ENCODE measurements at places on chromosomes 3 and 15.
A peak's percentile ranks its signal among the peaks of the same experiment; 100 is the strongest.

GRCh38 chr3:41357271-41357670, 158.0 kb downstream of the CTNNB1 start:
- no peak for DNase-seq

- no peak for DNase-seq
These were observed 30.7 kb downstream of the ANKDD1A start for GRCh38 chr15:64942356-64942755.

- DNase-seq, result no peak
These were observed 597.7 kb downstream of the OTOL1 start for GRCh38 chr3:162094301-162094700.

DNA sequence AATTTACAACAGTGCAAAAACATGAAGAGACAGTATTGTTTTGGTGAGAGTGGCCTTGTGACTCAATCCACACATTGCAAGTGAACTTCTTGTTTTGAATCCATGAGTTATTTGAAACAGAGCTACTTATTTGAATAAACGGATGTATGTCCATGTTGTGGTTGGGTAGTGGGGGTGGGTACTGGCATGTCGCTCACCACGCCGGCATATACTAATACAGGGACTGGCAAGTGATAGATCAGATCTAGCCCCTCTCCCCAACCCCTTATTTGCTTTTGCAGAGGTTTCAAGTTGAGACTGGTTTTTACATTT, 83.8 kb downstream of the EDEM1 start:
- DNase-seq, result no peak

DNA sequence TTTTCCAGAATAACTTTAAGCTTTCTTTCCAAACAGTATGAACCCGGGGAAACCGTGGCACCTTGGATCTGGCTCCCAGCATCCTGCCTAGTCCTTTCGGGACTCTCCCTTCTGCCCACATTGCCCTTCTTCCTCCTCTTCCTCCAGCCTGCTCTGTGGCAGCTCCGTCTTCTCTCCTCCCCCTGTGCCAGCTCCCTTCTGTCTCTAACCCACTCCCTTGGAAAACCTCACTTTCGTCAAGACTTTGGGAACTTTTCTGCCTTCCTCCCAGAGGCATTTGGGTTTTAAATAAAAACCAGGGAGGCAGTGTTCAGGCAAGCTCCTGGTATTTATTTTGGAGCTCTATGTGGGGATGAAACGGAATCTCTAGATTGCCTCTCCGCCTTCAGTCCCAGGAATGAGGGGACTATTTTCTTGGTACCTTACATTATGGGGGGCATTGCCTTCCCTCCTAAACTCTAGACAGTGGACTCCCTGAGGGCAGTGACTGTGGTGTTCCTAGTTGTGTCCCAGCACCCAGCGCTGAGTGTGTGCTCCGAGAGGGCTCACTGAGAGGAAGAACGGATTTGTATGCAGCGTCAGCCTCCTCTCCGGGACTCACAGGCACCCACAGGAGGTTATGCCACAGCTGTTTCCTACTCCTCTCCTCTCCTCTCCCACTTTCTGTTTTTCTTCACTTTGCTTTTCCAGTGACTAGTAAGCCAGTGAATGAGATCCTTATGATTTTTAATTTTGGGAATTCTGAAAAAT, 105.4 kb upstream of the MRPS22 start:
- DNase-seq, result no peak

DNA sequence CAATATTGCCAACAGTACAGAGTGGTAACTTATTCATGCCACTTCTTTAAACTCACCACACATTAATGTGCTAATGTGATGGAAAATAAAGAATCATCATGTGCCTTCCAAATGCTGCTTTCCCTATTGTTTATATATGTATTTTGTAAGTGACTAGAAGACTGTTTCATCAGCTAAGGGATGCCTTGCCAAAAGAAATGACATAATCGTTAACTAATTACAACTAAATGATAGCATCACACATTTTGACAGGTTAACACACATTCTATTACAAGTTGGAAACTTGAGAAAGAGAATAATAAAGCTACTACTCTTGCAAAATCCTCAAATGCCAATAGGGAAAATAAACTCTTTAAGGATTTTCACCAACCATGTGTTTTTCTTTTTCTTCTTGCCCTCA, 329.9 kb upstream of the AGTR1 start:
- no peak for DNase-seq

- DNase-seq, result peak; percentile 79
These were observed 63.4 kb upstream of the LEKR1 start for GRCh38 chr3:156762631-156763185.

DNA sequence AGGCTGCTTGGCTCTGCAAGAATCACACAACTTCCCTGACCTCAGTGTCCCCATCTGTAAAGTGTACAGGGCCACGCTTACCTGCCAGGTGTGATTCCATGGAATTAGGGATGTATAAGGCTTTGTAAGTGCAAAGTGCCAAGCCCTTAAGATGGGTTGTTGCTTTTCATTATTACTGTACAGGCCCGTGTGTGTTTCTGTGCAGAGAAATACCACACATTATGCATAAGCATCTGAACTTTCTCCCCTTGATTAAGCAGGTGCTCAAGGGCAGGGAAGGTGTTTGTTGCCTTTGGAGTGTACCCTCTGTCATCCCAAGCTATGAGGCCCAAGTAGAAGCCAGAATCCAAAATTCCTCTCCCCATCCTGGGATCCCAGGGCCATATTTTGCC, 13.6 kb upstream of the HRH1 start:
- no peak for DNase-seq

DNA sequence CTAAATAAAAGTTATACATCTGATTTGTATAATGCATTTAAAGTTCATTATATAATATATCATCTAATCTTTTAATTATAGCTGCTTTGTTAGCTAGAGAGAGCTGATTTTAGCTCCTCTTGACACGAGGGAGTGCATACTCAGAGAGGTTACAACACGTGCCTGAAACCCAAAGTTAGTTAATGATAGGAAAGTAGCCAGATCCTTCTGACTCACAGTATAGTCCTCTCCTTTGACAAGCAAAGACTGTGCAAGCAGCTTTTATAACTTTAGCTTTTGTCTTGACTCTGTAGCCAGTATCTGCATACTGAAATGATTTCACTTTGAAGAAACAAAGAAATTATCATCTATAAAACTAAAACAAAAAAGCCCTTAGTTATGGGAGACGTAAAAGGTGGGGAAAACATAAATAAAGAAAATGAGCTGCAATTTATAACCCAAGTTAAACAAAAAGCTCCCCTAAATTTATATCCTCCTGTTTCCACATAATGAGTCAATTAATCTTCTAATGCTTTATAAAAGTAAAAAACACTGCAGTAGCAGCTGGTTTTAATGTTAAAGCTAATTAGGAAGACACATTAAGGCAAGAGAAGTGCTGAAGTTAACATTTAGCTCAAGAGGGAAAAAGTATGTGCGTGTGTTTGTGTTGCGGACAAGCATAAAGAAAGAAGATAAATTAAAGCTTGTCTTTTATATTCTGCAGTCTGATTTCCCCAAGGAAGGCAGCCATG, 13.1 kb downstream of the GABRR3 start:
- peak; percentile 27 for DNase-seq

- DNase-seq, result no peak
These were observed 44.9 kb downstream of the CHDH start for GRCh38 chr3:53801319-53801718.

DNA sequence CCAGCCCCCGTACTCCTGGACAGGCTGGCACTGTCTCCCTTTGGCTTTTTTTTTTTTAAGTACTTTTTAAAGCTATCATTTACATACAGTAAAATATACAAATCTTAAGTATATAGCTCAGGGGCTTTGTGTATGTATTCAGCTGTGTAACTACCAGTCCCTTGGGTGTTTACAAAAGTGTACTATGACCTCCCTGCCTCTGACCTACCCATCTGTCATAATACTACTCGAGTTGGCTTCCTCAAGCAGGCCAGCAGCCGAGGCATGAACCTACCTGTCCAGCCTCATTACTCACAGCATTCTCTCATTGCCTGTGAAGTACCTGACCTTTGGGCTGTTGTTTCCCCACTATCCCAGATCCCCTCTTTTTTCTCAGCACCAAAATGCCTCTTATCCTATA, 33.2 kb downstream of the ABHD2 start:
- no peak for DNase-seq

DNA sequence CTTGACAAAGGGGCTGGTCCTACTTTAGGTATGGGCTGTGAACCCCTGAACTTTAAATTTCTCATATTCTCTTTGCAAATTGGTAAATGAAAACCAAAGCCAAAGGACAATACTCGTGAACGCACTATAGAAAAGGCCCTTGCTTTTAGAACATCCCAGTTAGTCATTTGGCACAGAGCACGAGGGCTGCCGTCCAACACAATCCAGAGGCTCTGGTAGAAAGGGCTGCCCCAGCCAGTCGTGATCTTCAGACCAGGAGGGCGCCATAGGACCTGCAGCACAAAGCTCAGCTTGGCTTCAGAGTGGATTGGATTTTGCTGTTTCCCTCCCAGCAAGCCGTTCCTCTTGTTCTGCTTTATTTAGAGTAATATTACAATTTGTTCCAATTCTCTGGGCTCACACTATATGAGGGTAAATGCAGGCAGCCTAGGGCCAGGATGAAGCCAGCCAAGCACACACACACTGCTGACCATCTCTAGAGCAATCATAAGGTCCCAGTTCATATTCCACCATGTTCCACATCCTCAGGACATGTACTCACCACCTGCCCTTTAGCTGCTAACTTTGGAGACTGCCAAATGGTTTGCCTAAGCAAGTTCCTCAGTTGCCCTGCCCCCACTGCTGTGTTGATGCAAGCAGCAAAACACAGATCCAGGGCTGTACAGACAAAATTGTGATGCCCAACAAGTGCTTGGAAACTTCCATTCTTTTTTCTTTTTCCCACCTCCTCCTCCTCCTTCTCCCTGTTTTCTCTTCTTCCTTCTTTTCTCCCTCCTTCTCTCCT, 6.0 kb upstream of the BFSP2 start:
- DNase-seq, result peak; percentile 18

GRCh38 chr3:115960799-115961198, 337.5 kb downstream of the GAP43 start:
- DNase-seq, result no peak

- DNase-seq, result no peak
These were observed 30.6 kb upstream of the FAM107A start for GRCh38 chr3:58607816-58608215.

DNA sequence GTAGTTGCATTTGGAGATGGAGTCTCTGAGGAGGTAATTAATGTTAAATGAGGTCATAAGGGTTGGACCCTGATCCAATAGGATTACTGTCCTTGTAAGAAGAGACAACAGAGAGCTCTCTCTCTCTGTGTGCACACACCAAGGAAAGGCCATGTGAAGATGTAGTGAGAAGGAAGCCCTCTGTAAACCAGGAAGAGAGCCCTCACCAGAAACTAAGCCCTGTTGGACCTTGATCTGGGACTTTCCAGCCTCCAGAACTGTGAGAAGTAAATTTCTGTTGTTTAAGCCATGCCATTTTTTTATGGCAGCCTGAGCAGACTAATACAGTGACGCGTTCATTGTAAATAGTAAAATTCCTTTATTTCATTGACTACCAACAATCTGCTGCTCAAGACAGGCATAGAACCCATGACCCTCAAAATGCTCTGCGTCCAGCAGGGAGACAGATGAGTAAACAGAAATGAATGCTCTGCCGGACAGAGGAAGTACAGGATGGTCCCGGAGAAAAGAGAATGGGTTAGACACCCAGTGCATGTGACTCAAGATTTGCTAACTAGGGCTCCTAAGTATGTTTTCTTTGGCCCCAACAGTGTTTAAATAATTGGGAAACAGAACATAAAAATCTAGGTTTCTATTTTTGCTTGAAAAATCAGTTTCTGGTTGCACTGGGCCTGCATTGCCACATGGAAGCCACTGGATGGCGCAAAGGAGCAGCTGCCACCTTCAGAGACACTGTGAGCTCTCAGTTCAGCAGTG, 37.9 kb upstream of the TNFAIP8L3 start:
- peak; percentile 87 for DNase-seq

DNA sequence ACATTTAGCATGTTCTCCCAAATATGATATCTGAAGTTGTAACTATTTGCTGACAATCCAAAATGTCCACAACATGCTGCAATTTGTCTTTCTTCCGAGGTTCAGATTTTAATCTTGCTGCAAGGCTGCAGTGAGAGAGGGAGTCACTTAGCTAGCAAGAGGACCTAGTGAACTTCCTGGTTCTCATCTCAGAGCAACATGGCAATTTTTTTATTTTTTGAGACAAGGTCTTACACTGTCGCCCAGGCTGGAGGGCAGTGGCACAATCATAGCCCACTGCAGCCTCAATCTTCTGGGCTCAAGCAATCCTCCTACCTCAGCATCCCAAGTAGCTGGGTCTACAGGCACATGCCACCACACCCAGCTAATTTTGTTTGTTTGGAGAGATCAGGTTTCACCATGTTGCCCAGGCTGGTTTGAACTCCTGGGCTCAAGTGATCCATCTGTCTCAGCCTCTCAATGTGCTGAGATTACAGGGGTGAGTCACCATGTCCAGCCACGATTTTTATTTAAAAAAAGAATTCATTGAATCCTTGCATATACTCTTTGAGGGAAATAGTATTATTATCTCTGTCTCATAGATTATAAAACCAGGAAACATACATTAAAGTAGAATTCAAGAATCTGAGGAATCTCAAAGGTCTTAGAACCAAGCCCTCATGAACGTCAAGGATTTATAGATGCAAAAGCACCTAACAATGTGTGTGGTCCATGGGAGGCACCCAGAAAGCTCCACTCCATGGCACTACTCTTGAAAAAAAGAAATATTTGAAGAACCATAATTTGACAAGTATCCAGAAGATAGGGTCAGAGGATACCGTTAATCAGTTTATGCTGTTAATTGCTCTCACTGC, 9.1 kb downstream of the HDC start:
- DNase-seq, result peak; percentile 26

- DNase-seq, result peak; percentile 26
These were observed 863 bp downstream of the PSMA4 start for GRCh38 chr15:78540871-78541743.

DNA sequence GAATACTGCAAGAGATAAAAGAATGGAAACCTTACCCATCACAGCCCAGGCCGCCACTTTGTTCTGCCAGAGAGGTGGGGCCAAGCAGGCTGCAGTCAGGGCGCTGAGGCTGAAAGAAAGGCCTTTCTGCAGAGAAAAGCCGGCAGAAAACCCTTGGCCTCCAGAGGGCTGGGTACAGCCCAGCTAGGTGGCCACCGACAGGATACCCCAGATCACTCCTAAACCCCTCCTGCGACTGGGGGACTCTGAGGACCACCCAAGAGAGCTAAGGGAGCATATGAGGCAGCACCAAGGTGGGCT, 69.3 kb downstream of the SMAD6 start:
- DNase-seq, result no peak

GRCh38 chr3:126212620-126213378, 32.4 kb upstream of the ALDH1L1 start:
- DNase-seq, result peak; percentile 89

DNA sequence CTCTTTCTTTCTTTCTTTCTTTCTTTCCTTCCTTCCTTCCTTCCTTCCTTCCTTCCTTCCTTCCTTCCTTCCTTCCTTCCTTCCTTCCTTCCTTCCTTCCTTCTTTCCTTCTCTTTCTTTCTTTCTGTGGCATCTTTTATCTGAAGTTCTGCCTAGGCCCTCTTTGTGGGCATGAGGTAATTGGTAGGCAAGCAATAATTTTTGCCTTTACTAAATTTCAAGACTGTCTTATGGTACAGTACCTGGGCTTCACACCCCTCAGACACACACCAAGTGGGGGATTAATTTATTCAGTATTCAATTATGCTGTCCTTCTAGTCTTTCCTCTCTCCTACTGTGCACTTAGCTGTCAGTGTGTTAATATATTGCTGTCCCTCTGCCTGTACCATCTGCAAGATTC, 155.5 kb downstream of the OXSM start:
- no peak for DNase-seq
